ENCODE measurements at places on chromosomes 3 and 15. TPM values are rescaled to one million over a fixed set of nuclear protein-coding genes. Genes with fewer than 3 reads are reported as not detected.
A peak's percentile ranks its signal among the peaks of the same experiment; 100 is the strongest.

- DNase-seq = no peak
These were observed 59.0 kb downstream of the CHCHD6 start for GRCh38 chr3:126763035-126763434.

GRCh38 chr3:71581457-71582035 lies 2.0 kb downstream of the FOXP1 start:
- DNase-seq = peak; percentile 29

DNA sequence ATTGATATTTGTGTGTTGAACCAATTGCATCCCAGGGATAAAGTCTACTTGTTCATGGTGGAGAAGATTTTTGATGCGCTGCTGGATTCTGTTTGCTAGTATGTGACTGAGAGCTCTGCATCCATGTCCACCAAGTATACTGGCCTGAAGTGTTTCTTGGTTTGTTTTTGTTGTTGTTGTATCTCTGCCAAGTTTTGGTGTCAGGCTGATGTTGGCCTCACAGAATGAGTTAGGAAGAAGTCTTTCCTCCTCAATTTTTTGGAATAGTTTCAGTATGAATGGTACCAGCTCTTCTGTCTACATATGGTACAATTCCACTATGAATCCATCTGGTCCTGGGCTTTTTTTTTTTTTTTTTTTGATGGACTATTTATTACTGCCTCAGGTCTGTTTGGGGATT lies 50.9 kb upstream of the OSTN start:
- no peak for DNase-seq

GRCh38 chr15:100849021-100849854 lies 30.4 kb upstream of the ALDH1A3 start:
- peak; percentile 56 for DNase-seq

DNA sequence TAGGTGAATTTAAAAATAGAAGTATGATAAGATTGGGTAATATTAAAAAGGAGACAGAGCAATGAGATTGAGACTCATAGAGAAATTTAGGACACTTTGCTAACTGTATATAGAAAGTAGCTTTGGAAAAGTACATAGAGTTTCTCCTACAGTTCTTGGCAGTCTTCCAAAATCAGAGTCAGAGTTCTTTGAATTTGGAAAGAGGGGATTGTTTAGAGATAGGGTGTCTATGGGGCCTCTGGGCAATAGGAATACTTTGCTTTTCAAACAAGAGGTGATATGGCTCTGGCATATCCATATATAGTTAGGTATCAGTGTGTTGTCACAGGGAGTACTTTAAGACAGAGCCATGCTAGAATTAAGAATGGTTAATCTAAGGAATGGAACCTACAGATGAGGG lies 477.1 kb upstream of the KCNMB2 start:
- DNase-seq = no peak

GRCh38 chr15:60552224-60552623 lies 73.3 kb upstream of the ICE2 start:
- no peak for DNase-seq

GRCh38 chr3:36868614-36869436 lies 76.0 kb downstream of the TRANK1 start:
- DNase-seq = no peak

DNA sequence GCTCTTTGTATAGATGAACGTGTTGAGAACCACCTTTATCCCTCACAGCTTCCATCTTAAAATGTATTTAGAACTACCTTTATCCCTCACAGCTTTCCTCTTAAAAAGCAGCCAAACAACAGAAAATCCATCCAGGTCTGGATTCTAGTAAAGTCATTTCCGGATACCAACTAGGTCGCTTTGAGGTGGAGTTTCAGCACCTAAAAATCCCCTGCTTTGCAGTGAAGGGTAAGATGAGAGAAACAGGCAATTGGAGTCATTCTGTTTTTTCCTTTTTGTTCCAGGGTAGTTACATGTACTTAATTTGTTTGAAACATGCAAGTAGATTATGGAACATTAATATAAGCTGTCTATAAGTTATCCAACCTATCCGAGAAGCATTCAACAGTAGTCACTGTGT lies 192.0 kb downstream of the UBE2E2 start:
- no peak for DNase-seq

GRCh38 chr15:68151277-68151676 lies 53.9 kb downstream of the CALML4 start:
- no peak for DNase-seq

The C2CD4B gene
- total RNA-seq = 3.2 TPM

The WDR93 gene
- total RNA-seq = not detected

The PLCL2 gene
- 32.7 TPM for total RNA-seq

The TGM4 gene
- total RNA-seq = not detected

The PDZRN3 gene
- total RNA-seq = 16.0 TPM

The SLCO2A1 gene
- 4.2 TPM for total RNA-seq
